ENCODE measurements at places on chromosomes 2 and 18.

DNA sequence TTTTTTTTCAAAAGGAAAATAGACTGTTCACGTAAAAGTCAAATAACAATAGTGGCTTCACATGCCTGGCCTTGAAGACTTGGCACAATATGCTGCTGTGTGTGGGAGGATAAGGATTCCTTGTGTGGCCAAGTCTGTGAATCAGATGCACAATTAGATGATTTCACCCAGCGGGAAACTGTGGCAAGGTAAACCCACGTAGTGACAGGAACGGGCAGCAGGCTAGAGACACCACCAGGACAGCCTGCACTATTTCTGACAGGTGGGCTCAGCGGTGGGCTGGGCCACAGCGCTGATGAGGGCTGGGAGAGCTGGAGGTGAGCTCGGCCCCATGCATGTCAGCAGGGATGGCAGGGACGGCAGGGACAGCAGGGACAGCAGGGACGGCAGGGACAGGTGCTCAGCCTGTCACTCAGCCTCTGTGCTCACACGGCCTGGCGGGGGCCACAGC lies 21.6 kb downstream of the SNORC start:
- DNase-seq = no peak

GRCh38 chr2:165950438-165950837 lies 3.1 kb downstream of the TTC21B start:
- no peak for DNase-seq

DNA sequence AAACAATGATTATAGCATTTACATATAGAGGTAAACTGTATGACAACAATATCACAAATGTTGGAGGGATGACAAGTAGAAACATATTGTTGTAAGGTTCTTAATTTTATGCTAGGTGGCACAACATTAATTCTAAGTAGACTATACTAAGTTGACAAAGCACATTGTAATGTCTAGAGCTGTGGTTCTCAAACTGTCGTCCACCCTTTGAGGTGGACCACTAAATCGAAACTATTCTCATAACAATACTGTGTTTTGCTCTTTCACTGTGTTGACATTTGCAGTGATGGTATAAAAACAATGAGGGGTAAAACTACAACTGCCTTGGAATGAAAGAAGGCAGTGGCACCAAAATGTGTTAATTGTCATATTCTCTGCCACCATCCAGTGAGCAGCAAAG lies 66.1 kb downstream of the METTL8 start:
- no peak for DNase-seq

DNA sequence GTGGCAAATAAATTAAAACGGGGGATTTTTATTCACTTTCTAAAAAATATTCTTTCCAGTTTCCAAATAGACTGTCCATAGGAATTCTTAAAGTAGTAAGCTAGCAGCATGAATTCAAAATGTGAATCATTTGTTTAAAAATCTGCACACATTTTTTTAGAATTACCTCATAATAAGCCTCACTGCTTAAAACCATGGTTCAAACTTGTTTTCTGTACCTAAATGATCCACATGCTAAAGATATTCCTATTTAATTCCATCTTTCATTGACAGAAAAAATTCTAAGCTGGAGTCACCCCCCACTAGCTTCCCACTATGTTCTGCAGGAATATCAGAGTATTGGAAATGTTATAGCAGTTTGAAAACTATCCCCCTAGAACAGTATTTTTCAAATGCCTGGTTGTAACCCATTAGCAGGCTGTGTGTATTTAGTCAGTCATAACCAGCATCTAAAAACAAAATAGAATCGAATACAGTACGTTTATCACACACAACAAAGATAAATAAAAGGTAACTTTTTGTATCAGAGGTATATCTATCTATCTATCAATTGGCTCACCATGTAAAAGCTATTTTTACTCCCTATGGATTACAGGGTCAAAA lies 11.2 kb upstream of the IKZF2 start:
- no peak for DNase-seq

- no peak for DNase-seq
These were observed 50.3 kb upstream of the ETAA1 start for GRCh38 chr2:67346718-67347407.

- no peak for DNase-seq
These were observed 45.5 kb downstream of the FANCL start for GRCh38 chr2:58195662-58196061.

GRCh38 chr2:168114619-168115018 lies 132.8 kb downstream of the STK39 start:
- no peak for DNase-seq

GRCh38 chr2:230076819-230077218 lies 8.1 kb upstream of the SLC16A14 start:
- no peak for DNase-seq

DNA sequence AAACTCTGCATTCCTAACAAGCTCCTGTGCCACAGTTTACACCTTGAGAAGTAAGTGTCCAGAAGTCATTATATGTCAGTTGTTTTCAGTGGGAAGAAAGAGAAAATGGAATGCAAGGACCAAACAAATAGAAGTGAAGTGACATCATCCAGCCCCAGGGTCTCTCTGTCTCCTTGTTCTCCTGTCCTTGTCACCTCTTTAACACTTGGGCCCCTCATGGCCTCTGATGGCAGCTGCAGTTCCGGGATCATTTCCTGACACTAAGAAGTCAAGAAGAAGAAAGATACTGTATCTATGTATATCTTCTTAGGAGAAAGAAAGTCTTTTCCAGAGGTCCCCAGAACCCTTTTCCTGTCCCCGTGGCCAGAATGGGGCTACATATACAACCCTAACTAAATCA lies 2.8 kb upstream of the CFAP221 start:
- no peak for DNase-seq

DNA sequence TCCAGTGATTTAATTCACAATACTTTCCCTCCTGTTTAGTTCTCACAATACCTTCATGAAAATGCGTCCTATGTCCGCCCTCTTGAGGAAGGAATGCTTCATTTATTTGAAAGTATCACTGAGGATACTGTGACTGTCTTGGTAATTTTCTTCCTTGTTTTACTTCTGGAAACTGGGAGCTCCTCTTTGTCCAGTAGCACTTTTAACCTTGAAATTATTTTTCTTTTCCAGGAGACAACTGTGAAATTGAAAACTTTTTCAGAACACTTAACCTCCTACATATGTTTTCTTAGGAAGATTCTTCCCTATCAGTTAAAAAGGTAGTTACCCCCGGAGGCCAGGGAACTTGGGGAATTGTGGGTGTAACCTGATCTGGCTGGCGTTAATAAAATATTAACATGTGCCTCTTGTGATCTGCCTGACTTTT lies 58.9 kb upstream of the STON1 start:
- DNase-seq = no peak

GRCh38 chr2:187549951-187550555 lies 4.2 kb downstream of the TFPI start:
- no peak for DNase-seq
